Lung (tissue), 17 donors: ENCODE measurements at places on chromosomes 4 and X. TPM values are rescaled to one million over a fixed set of nuclear protein-coding genes. Genes with fewer than 3 reads are reported as not detected.

- H3K36me3 ChIP-seq = no peaks in the 10 kb centered on the region
- no peaks in the 10 kb centered on the region for H3K27me3 ChIP-seq
- no peak for DNase-seq
- H3K4me3 ChIP-seq = no peak overlapping the region
- no peak overlapping the region for H3K27ac ChIP-seq
Measured at GRCh38 chr4:183985786-183986185, 80.7 kb downstream of the STOX2 start.

DNA sequence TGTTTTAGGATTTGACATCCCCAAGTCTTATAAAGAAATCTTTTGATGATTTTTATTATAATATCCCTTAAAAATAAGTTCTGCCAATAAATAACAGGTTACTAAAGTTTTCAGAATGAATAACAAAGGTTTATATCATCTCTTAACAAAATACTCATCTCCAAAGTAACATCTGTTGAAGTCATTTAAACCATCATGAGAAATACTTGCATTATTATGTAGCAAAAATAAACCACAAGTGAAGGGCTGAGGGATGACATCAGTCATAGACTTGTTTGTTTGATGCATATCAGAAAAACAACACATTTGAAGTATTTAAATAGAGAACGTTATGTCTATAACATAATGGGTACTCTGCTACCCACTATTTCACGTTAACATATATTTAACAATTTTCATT is 114.9 kb downstream of the SPOCK3 start:
- H3K27ac ChIP-seq = no peak overlapping the region
- H3K4me3 ChIP-seq = no peak overlapping the region
- no peaks in the 10 kb centered on the region for H3K27me3 ChIP-seq
- no peak for DNase-seq
- no peaks in the 10 kb centered on the region for H3K36me3 ChIP-seq

GRCh38 chr4:139887376-139887802 is 221.8 kb downstream of the MGST2 start:
- peak; percentile 54 for DNase-seq
- H3K27ac ChIP-seq = peak overlapping the region; percentile 77
- no peaks in the 10 kb centered on the region for H3K27me3 ChIP-seq
- H3K4me3 ChIP-seq = no peak overlapping the region

DNA sequence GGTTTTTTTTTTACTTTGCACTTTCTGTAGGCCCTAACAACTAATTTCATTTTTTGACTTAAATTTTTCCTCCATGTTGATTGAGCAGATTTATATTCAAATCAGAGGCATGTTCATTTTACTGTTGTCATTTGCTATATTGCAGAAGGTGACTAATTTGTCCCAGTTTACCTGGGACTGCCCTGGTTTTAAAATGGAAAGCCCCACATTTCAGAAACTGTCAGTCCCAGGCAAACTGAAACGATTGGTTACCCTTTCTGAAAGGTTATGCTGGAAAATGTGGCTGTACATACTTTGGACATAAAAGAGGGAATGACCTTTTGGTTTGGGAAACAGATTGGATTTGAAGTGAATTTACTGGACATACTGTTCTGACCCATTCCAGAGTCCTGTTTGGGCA is 160.0 kb downstream of the SPCS3 start:
- no peak overlapping the region for H3K27ac ChIP-seq
- H3K4me1 ChIP-seq = no peaks in the 10 kb centered on the region
- H3K36me3 ChIP-seq = no peaks in the 10 kb centered on the region
- DNase-seq = no peak

DNA sequence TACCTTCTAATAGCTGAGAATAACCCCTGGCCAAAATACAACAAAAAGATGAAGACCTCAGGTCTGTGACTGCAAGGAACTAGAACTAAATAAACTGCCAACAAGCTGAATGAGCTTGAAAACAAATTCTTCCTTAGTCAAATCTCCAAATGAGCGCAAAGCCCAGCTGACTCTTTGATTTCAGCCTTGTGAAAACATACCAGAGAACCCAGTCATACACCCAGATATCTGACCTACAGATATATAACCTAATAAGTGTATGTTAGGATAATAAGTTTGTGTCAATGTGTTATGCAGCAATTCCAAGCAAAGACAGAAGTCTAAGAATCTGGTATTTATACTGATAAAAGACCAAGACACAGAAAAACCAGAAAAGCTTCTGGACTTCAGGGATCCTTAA is 38.0 kb upstream of the ADGRL3 start:
- H3K27ac ChIP-seq = no peak overlapping the region
- DNase-seq = no peak
- no peaks in the 10 kb centered on the region for H3K4me1 ChIP-seq
- no peaks in the 10 kb centered on the region for H3K36me3 ChIP-seq

- no peaks in the 10 kb centered on the region for H3K36me3 ChIP-seq
- no peak overlapping the region for H3K27ac ChIP-seq
- no peak for DNase-seq
- H3K4me1 ChIP-seq = no peaks in the 10 kb centered on the region
Measured at GRCh38 chr4:146346276-146346675, 131.9 kb downstream of the REELD1 start.

- no peak overlapping the region for H3K27ac ChIP-seq
- peak; percentile 80 for DNase-seq
- no peak overlapping the region for H3K4me3 ChIP-seq
- no peaks in the 10 kb centered on the region for H3K36me3 ChIP-seq
- H3K27me3 ChIP-seq = no peaks in the 10 kb centered on the region
- H3K4me1 ChIP-seq = peaks cover 28% of the 10 kb centered on the region
Measured at GRCh38 chr4:99090481-99091215, 2.1 kb upstream of the ADH5 start.

GRCh38 chrX:110276778-110277177 is 41.1 kb downstream of the AMMECR1 start:
- H3K36me3 ChIP-seq = no peaks in the 10 kb centered on the region
- H3K4me1 ChIP-seq = peaks cover 2% of the 10 kb centered on the region
- H3K27me3 ChIP-seq = no peaks in the 10 kb centered on the region
- no peak overlapping the region for H3K4me3 ChIP-seq
- DNase-seq = no peak

DNA sequence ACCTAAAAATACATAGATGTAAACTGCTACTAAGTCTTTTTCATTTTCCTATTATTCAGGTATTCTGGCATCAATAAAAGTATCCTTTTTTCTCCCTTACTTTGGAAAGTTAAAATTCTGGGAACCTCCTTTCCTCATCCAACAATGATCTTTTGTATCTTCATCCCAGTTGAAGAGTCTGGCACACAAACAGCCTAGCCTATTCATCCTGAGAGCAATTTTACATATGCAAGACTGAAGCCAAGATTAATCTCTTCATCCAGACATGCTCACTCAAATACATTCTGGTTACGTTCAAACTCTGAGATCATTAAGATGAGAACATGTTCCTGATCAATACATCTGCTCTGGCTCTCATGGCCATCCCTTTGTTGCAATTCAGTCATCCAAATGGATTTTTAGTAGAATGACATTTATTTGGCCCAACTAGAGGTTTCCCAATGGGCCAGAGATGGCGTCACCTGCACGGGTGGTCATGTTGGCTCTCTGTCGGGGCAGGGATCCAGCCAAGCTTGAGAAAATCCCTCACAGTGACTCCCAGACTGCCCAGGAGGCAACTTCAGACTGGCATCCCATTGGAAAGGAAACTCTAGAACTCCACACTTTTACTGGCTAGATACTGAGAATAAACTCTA is 135.3 kb upstream of the VCX2 start:
- no peaks in the 10 kb centered on the region for H3K36me3 ChIP-seq
- DNase-seq = no peak
- H3K4me3 ChIP-seq = no peak overlapping the region
- H3K27ac ChIP-seq = no peak overlapping the region
- peaks cover 5% of the 10 kb centered on the region for H3K27me3 ChIP-seq

DNA sequence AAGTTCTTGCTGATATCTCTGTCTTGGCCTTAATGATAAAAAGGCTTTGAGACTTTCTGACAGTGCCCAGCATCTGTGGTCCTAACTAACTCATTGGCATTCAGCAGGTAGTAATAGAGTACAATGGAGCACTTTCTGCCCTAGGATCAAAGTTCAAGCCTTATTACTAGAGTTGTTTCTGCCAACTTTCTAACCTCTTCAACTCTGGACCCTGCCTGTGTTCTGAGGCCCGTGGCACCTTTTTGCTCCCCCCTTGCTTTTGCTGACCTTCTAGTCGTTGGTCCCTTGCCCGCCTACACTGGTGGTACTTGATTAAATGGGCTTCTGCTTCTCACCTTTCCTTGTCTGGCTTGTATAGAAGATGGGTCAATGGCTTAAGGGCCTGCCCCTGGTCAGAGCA is 126.3 kb downstream of the PPARGC1A start:
- no peaks in the 10 kb centered on the region for H3K4me1 ChIP-seq
- no peak for DNase-seq
- H3K27ac ChIP-seq = no peak overlapping the region
- H3K4me3 ChIP-seq = no peak overlapping the region
- H3K36me3 ChIP-seq = no peaks in the 10 kb centered on the region
- no peaks in the 10 kb centered on the region for H3K27me3 ChIP-seq

DNA sequence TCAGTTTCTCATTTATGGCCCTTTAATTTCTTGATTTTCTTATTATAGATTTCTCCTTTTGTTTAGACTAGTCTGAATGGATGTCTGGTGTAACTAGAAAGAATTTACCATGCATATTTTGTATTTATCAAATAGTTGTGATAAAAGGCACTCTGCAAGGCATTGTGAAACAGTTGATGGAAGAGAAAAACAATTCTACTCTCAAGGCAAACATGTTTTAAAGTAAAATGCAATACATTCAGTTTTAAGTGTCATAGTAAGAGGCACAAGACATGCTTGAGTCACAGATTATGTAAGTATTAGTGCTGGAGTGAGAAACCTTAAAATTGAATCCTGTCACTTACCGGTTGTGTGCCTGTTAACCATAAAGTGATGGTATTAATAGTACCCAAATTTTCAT is 283.3 kb upstream of the DKK2 start:
- no peaks in the 10 kb centered on the region for H3K36me3 ChIP-seq
- H3K4me3 ChIP-seq = no peak overlapping the region
- H3K4me1 ChIP-seq = no peaks in the 10 kb centered on the region
- no peak overlapping the region for H3K27ac ChIP-seq
- no peak for DNase-seq

DNA sequence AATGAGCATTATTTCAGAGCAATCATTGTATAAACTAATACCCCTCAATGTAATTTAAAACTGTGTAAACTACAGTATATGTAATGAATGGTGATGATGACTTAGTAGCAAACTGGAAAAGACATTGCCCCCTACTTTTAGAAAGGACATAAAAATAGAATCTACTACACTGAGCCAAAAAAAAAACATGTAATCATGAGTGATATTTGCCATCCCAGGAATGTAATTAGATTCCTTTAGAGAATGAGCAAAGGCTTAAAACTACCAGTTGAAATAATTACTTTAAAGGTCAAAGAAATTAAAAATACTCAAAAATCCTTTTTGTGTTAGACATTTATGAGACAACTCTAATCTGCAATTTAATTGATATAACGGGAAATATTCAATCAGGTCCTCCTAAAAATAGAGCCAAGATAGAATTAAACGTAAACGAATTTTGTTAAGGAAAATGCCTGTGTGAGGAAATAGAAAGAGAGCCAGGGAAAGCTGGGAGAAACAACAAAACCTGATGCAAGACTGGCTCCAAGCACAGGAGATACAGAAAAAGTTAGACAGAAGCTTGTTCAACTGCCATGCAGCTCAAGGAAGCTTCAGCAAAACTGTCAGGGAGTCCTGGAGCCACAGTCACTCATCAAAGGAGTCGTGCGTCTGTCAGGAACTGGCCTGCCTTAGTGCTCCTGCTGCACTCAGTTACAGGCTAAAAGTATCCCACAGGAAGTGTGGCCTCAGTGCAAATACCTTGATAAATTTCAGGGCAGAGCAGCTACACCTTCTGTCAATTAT is 655.7 kb upstream of the INTU start:
- peaks cover 15% of the 10 kb centered on the region for H3K4me1 ChIP-seq
- no peak overlapping the region for H3K4me3 ChIP-seq
- H3K36me3 ChIP-seq = no peaks in the 10 kb centered on the region
- no peak overlapping the region for H3K27ac ChIP-seq
- H3K27me3 ChIP-seq = no peaks in the 10 kb centered on the region
- DNase-seq = peak; percentile 66

DNA sequence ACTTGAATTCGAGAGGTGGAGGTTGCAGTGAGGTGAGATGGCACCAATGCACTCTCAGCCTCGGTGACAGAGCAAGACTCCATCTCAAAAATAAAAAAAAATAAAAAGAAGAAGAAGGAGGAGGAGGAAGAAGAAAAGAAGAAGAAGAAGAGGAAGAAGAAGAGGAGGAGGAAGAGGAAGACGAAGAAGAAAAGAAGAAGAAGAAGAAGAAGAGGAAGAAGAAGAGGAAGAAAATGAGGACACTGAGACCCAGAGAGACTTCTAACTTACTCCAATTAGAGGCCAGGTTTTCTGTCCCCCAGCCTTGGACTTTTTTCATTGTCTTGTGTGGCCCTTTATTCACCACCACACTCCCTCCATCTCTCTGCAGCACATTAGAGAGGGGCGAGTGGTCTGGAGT is 70.7 kb downstream of the ATG4A start:
- no peaks in the 10 kb centered on the region for H3K4me1 ChIP-seq
- no peaks in the 10 kb centered on the region for H3K36me3 ChIP-seq
- H3K4me3 ChIP-seq = no peak overlapping the region
- no peaks in the 10 kb centered on the region for H3K27me3 ChIP-seq

Gene FAM9C
- 0.09 TPM for total RNA-seq

Gene PAGE1
- not detected for total RNA-seq
